Hippocampal formation (tissue), 2 donors: ENCODE measurements at places on chromosomes 7 and 10.

GRCh38 chr7:90111-91063, 102.0 kb upstream of the FAM20C start:
- DNase-seq: no peak

DNA sequence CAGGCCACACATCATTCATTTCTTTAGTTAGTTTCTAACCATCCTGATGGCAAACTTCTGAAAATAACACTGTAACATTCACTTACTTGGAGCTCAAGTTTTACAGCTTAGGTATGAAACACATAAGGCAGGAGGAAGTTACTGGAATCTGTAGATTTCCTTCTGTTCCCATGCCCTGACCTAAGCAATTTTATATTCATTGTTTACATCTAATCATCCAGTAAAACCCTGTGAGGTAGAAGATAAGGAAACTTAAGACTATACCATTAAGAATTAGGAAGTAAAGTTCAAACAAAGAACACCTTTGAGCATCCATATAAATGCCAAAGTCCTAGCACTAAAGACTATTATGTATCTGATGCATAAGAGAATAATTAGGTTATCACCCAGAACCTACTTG, 19.5 kb downstream of the RALA start:
- DNase-seq: no peak

GRCh38 chr10:122878799-122879338, 512 bp downstream of the FAM24B start:
- no peak for DNase-seq

GRCh38 chr10:58576751-58577436, 64.2 kb downstream of the BICC1 start:
- no peak for DNase-seq
